ENCODE measurements at places on chromosomes 5 and 9.

GRCh38 chr9:123343443-123344191, 12.4 kb upstream of the CRB2 start:
- no peak for DNase-seq

GRCh38 chr5:125607018-125607417, 816.2 kb upstream of the GRAMD2B start:
- no peak for DNase-seq

- no peak for DNase-seq
Measured at GRCh38 chr5:57366744-57367143, 115.9 kb downstream of the ACTBL2 start.

- DNase-seq = no peak
Measured at GRCh38 chr9:81717061-81717746, 27.9 kb upstream of the TLE1 start.

DNA sequence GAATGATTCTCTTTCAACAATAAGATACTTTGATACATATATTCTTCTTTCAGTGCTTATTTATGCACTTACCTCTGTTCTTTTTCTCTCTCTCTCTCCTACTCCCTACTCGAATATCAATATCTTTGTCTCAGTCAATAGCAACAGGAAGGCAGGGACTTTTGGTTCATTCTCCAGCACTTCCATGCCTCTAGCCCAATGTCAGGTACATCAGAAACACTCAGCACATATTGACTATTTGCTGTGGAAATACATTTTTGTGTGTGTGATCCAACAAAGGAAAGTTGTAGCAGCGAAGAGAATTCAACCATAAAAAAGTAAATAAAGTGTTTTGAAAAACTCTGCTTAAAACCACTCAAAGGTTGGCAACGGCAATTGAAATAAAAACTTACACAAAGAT, 12.6 kb downstream of the DIRAS2 start:
- no peak for DNase-seq

DNA sequence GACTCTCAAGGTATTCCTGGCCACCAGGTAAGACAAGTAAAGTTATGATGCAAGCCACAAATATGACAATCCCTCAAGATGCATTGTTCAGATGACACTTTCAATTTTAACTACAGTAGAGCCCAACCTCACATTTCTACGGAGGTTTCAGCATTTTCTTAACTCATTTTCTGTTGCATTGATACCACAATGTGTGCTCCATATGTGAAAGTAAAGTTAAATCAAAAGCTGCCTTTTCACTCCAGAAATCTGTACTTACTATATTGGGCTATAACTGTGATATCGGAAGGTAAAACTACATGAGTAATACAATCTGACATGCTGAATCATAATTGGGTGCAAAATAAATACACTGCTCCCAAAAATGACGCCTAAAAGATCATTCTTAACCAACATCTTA, 333.6 kb upstream of the MEF2C start:
- DNase-seq = no peak

- DNase-seq = no peak
Measured at GRCh38 chr5:122053181-122054109, 24.6 kb downstream of the LOX start.

- no peak for DNase-seq
Measured at GRCh38 chr9:115098226-115098965, 19.6 kb downstream of the TNC start.

DNA sequence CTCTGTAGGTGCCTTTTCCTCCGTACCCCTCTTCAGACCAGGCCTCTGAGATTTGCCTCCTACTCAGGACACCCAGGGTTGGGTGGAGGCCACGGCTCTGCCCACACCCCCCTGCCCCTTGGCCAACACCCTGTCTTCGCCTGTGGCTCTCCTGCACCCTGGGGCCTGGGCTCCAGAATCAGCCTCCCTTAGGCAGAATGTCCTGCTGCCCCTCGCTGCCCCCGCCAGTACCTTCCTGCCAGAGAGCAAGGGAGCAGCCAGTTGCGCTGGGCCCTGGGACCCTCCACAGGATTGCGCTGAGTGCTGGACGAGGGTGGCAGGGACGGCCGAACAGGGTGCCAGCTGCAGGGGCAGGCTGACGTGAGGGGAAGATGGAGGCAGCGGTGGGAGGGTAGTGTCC, 53.5 kb downstream of the COL5A1 start:
- no peak for DNase-seq

DNA sequence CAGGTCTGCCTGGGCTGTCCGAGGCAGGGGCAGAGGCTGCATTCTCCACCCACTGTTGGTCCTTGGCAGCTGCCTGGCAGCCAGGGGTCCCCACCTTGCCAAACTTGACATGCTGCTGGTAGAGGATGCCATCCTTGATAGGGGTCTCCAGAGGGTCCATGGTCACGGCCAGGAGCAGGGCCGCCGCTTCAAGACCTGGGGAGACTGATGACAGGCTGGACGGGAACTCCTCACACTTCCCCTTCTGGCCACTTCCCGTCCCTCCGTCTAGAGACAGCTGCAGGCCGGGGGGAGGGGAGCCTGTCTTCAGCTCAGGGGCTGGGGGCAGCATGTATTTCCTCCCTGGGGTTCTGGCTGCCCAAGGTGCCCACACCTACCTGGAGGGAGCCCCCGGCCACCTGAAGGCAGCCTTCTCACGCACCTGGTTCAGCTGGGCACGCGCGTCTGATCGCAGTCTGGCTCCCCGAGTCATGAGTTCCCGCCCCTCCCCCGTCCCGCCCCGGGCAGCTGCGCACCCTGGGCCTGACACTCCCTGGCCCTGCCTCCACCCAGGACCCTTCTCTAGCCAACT, at the start of gene DOK3:
Gene DOK3, minus strand, starts transcription at position 446 of the 571 bp plus-strand sequence. Its CDS starts 286 bp downstream, at position 160.
- no peak for DNase-seq

- no peak for DNase-seq
Measured at GRCh38 chr5:31023105-31023504, 170.4 kb upstream of the CDH6 start.

- no peak for DNase-seq
Measured at GRCh38 chr5:6059137-6059800, 319.1 kb downstream of the MED10 start.

DNA sequence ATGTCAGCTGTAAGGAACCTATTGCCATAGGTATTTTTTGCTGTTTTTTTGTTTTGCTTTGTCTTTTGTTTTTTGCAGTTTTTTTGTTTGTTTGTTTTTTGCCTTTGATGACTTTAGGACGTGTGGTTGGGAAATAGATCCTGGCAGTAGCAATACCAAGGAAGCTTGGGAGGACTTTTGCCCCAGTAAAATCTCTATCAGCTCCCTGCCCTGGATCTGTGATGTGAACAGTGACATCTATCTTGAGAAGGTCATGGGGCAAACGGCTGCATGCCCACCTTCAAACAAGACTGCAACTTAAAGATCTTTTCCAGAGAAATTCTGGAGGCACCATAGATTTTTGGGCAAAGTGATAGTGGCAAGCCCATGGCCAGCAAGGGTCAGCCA, 5.4 kb upstream of the ADRA1B start:
- no peak for DNase-seq

DNA sequence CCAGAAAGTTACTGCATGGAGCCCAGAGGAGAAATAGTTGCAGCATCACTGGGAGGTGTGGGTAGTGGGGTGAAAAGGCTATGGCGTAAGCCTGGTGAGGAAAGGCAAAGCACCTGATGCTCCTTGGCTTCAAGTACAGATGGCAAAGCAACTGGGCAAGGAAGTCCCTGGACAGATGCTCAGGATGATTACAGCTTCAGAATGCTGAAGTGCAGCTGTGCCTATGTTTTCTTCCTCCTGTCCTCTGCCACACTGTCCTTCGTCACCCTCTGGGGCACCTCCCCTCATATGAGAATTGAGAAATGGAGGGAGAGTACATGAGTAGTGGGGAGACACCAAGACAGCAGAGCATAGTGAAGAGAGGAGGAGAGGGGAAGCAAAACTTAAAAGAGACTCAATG, 328.0 kb downstream of the PDE4D start:
- DNase-seq = no peak
